Thyroid gland (tissue), 4 donors: ENCODE measurements at places on chromosomes 4 and X. TPM values are rescaled to one million over a fixed set of nuclear protein-coding genes. Genes with fewer than 3 reads are reported as not detected.

GRCh38 chrX:34426334-34426733 lies 230.8 kb downstream of the TMEM47 start:
- no peak overlapping the region for H3K4me3 ChIP-seq
- no peak for DNase-seq
- H3K4me1 ChIP-seq: no peaks in the 10 kb centered on the region
- H3K27me3 ChIP-seq: no peaks in the 10 kb centered on the region
- H3K36me3 ChIP-seq: no peaks in the 10 kb centered on the region

PPEF2 gene
- total RNA-seq: not detected

GRCh38 chrX:48508400-48509244 lies at the start of gene PORCN:
PORCN (plus strand) TSS chrX:48508992; CDS start chrX:48509821, 829 bp downstream.
- peak within 1 kb of the TSS; percentile 79 for H3K4me3 ChIP-seq
- H3K27me3 ChIP-seq: no peaks in the 10 kb centered on the region
- no peaks in the 10 kb centered on the region for H3K4me1 ChIP-seq
- no peaks in the 10 kb centered on the region for H3K36me3 ChIP-seq
- H3K27ac ChIP-seq: peak within 1 kb of the TSS; percentile 62
- DNase-seq: peak; percentile 86

TASL gene
- 0.38 TPM for total RNA-seq

PABPC5 gene
- 2.6 TPM for total RNA-seq

- H3K4me3 ChIP-seq: no peak overlapping the region
- no peaks in the 10 kb centered on the region for H3K27me3 ChIP-seq
- no peaks in the 10 kb centered on the region for H3K4me1 ChIP-seq
- DNase-seq: no peak
- no peaks in the 10 kb centered on the region for H3K36me3 ChIP-seq
Measured at GRCh38 chr4:26937139-26937538, 76.5 kb downstream of the STIM2 start.

SRPX2 gene
- 24.1 TPM for total RNA-seq

ERVMER34-1 gene
- 1.2 TPM for total RNA-seq

SPATA4 gene
- total RNA-seq: 1.3 TPM

MRFAP1 gene
- 270 TPM for total RNA-seq

DNA sequence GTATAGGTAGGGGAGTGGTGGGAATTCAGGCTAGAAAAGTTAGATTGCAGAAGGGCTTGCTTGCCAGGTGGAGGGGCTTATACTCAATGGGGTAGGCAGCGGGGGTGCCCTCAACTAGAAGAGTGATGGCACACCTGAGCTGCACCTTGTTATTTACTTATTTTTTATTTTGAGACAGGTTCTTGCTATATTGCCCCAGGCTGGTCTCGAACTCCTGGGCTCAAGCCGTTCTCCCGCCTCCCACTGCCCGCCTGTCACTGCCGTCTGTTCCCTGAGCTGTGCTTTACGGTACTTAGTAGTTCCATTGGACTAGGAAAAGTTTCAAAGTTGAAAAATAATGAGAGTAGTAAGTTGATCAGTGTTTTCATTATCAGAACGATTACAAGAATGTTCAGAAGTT lies 2.0 kb downstream of the ZFX start:
- H3K27ac ChIP-seq: peak overlapping the region; percentile 98
- DNase-seq: no peak
- no peaks in the 10 kb centered on the region for H3K27me3 ChIP-seq
- peaks cover 54% of the 10 kb centered on the region for H3K4me1 ChIP-seq

DNA sequence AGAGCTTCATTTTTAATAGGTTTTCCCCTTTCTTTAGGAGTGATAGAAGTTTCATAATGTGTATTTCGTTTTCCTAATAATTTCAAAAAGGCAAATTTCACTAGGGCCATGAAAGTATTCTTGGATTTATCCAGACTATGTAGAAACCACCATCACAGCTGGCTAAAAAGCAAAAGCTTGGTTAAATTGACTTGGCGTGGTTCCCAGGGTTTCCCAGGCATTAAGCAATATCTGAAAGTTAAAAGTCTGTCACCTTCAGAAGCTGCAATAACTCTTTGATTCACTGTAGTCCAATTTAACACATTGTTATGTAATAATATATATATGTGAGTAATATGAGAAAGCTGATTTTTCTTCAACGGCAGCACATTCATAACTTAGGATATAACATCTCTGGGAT lies 38.3 kb downstream of the NDNF start:
- no peaks in the 10 kb centered on the region for H3K36me3 ChIP-seq
- H3K4me1 ChIP-seq: no peaks in the 10 kb centered on the region
- DNase-seq: peak; percentile 14

- H3K27me3 ChIP-seq: no peaks in the 10 kb centered on the region
- H3K4me1 ChIP-seq: peaks cover 73% of the 10 kb centered on the region
- H3K4me3 ChIP-seq: no peak overlapping the region
- peak overlapping the region; percentile 18 for H3K27ac ChIP-seq
- DNase-seq: no peak
- no peaks in the 10 kb centered on the region for H3K36me3 ChIP-seq
Measured at GRCh38 chr4:87071401-87071800, 136.6 kb downstream of the AFF1 start.

STX18 gene
- total RNA-seq: 30.2 TPM

DNA sequence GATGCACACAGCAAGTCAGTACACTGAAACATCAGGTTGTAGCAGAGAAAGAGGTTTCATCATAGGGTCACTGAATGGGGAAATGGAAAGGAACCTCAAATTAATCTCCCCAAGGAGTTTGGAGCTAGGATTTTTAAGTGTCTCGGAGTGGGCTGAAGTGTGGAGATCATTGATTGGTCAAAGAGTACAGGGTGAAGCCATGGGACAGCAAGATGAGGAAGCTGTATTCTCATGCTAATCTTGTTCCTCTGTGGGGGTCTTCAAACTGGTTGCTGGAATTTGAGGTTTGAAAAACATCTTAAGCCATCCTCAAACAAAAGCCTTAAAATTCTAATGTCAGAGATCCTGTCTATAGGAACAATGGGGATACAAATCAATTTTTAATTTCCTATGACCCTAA lies 78.8 kb upstream of the TEX13A start:
- H3K36me3 ChIP-seq: no peaks in the 10 kb centered on the region
- no peak overlapping the region for H3K4me3 ChIP-seq
- no peaks in the 10 kb centered on the region for H3K27me3 ChIP-seq
- no peak for DNase-seq
- no peaks in the 10 kb centered on the region for H3K4me1 ChIP-seq

DNA sequence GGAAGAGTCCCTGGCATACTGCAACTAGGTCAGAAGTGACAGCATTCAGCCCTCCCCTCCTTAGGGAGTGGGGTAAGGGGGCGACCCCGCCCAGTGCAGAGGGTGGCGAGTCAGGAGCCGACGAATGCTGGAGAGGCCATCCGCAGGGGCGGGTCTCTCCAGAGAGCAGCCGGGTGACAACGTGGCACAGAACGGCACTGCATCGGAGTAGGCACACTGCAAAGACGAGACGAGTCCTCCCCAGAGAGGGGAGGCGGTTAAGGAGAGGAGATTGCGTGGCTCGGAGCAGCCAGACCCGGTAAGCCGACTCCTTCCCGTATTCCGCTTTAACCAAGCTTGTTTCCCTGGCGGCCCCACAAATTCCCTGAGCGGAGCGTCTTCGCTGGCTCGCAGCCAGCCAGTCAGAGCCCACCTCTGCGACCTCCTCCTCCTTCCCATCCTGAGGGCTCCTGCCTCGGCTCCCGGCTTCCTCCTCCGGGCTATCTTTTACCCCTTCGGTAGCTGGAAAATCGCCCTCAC lies 54.9 kb downstream of the LINC00632 start:
- no peaks in the 10 kb centered on the region for H3K4me1 ChIP-seq
- no peak overlapping the region for H3K4me3 ChIP-seq
- no peaks in the 10 kb centered on the region for H3K36me3 ChIP-seq
- H3K27me3 ChIP-seq: no peaks in the 10 kb centered on the region
- DNase-seq: peak; percentile 12
